Ammon's horn (tissue), 1 donor: ENCODE measurements at places on chromosomes 6 and 20.

- DNase-seq, result no peak
Measured at GRCh38 chr6:82033631-82034211, 213.8 kb downstream of the IBTK start.

DNA sequence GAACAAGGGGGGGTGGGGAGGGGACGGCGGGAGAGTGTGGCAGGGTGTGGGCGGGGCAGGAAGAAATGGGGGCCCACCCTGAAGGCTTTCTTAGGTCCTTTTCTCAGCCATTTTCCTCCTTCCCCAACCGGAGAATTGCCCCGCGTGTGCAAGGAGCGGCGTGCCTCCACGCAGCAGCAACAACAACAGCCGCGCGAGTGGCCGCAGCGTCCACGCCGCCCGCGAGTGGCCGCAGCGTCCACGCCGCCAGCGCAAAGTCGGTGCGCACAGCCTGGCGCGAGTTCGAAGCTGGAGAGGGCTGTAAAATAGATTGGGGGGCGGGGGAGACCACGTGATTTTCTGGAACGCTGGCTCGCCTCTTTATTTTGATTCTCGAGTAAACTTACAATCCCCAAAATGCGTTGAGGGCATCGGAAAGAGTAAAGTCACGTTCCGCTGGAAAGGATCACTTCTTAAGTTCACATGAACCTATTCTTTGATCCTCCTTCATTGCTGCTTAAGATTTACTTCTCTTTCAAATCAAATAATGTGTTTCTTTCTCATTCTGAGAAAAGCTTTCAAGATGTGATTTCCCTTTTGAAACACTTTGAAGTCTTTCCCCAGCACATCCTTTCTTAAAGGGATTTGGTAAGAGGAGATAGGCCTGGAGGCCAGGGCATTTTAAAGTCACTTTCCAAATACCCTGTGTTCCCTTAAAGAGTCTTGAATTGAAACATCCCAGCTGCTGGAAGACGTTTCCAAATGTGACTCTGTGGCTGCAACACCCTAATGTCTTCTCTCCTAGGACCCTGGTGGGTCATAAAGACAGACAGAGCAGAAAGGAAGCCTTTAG lies 66.7 kb upstream of the ZNF217 start:
- DNase-seq, result no peak

GRCh38 chr20:19213946-19214490 lies 1.6 kb downstream of the SLC24A3 start:
- no peak for DNase-seq

- DNase-seq, result no peak
Measured at GRCh38 chr20:2037296-2037914, 43.5 kb upstream of the PDYN start.
